ENCODE measurements at places on chromosomes 6 and 20.

- no peak for DNase-seq
Measured at GRCh38 chr6:42260972-42261371, 43.3 kb upstream of the MRPS10 start.

- DNase-seq: no peak
Measured at GRCh38 chr20:1803061-1803931, 91.9 kb upstream of the SIRPA start.

DNA sequence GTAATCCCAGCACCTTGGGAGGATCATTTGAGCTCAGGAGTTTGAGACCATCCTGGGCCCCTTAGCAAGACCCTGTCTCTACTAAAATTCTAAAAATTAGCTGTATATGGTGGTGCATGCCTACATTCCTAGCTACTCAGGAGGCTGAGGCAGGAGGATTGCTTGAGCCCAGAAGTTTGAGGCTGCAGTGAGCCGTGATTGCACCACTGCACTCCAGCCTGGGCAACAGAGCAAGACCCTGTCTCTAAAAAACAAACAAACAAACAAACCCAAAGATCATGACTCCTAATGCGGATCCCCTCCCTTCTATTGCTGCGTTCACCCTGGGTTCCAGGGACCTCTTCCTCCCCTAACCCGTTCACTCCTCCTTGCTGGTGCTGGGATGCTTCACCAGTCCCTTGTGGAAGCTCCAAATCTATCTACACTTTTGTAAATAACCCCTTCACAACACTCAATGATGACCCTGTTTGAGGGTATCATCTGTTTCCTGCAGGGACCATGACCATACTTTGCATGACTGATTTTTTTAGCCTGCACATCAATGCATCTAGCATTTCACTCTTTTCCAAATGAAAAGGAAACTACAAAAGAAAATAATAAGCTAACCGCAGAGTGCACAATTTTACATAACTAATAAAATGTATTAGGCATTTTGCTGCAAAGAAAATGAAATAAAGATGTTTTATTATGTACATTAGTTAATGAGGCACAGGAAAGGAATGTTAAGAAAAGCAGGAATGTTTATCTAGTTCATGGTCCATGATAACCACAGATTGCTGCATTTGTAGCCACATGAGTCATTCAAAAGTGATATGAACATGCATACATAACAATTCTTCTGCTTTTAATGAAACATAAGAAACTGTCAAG lies 30.5 kb upstream of the IPCEF1 start:
- no peak for DNase-seq

DNA sequence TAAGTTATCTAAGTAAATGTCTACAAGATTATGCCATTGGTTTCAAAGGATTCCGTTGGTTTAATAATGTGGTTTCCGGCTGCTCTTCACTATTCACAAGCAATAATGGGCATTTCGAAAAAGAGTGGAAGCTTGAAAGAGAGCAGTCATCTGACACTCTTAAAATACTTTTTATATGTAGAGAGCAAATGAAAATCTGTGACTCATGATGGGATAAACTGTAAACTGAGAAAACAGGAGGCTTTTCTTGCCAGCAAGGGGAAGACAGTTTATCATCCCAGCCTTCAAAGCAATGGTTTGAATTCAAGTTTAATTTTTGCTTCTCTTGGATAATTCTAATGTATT lies 145.7 kb downstream of the KHDC1L start:
- no peak for DNase-seq

GRCh38 chr20:19868441-19868840 lies 110.4 kb downstream of the RIN2 start:
- DNase-seq: no peak

- DNase-seq: no peak
Measured at GRCh38 chr6:153814136-153814535, 224.9 kb upstream of the OPRM1 start.

GRCh38 chr6:36847152-36847551 lies 7.9 kb upstream of the CPNE5 start:
- DNase-seq: no peak

DNA sequence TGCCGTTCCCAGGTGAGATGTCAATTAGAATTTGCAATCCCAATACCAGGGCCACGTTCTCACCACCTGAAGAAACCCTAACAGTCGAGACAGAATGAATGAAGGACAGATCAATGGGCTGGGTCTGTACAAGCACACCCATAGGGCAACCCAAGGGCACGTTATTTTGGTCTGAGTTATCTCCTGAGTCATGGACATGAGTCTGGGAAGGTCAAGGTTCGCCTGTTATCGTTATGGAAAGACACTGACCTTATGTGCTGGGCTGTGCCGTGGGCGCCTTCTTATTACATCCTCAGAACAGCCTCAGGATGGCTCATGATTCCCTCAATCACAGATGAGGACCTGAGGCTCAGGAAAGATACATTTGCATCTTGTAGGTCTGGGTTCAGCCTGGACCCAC lies 175.0 kb upstream of the SULF2 start:
- DNase-seq: no peak

DNA sequence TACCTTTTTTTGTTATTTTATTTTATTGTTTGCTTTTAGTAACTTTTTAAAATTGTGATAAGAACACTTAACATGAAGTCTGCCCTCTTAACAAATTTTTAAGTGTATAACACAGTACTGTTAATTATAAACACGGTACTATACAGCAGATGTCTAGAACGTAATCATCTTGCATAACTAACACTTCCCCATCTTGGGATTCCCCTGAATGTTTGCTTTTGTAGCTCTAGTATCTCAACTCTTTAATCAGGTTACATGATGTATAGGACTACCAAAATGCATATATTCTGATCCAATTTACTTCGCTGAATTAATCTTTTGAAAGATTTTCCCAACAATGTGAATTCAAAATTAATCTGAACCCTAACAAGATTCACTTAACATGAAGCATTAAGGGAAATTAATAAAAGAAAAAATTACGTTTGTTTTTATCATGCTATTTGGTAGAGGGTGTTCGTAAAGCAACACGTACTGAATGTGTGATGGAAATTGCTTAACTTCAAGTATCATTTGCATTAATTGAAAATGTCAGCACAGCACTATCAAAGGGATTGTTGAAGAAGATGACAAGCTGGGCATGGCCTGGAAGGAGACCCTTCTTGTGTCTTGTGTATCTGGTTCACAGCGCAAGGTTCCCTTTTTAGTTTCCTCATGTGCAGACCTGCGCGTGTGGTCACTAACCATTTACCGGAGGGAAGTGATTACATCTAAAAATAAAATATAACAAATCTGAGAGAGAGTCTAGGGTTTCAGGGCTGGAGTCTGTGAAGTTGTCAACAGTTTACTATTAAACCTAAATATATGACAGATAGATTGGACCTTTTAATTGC lies 15.2 kb downstream of the COL19A1 start:
- no peak for DNase-seq

DNA sequence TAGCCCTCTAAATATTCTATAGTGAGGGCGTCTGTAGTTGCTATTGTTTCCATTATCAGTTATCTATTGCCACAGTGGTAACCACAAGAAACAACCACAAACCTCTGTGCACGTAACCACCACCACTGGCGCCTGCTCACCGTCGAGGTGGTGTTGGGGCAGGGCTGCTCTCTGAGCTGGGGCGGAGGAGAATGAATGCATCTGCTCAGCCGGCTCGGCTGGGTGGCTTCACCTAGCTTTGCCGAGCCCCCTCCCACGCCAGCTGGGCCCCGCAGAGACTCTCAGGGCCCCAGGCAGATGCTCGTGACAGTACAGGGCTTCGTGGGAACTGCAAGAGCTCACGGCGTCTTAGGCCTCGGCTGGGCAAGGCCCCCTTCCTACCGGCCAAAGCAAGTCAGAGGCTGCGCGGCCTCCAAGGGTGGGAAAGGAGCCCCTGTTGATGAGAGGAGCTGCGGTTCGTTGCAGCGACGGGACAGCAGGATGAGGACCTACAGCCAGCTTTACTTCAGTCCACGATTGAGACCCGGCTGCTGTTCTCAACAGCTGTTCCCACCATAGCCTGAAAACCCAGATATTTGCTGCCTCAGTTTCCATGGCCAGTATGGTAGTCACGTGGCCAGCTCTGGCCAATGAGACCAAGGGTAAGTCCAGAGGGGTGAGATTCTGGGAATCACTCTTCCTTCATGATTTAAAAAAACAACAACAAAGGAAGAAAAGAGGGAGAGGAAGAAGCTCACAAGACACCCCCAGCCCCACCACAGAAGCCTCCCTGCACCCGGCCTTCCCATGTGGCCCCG lies 120.2 kb upstream of the AFDN start:
- DNase-seq: no peak

- DNase-seq: peak; percentile 17
Measured at GRCh38 chr20:21571841-21572690, 58.2 kb upstream of the NKX2-2 start.

GRCh38 chr6:80771941-80772340 lies 665.5 kb downstream of the BCKDHB start:
- no peak for DNase-seq

DNA sequence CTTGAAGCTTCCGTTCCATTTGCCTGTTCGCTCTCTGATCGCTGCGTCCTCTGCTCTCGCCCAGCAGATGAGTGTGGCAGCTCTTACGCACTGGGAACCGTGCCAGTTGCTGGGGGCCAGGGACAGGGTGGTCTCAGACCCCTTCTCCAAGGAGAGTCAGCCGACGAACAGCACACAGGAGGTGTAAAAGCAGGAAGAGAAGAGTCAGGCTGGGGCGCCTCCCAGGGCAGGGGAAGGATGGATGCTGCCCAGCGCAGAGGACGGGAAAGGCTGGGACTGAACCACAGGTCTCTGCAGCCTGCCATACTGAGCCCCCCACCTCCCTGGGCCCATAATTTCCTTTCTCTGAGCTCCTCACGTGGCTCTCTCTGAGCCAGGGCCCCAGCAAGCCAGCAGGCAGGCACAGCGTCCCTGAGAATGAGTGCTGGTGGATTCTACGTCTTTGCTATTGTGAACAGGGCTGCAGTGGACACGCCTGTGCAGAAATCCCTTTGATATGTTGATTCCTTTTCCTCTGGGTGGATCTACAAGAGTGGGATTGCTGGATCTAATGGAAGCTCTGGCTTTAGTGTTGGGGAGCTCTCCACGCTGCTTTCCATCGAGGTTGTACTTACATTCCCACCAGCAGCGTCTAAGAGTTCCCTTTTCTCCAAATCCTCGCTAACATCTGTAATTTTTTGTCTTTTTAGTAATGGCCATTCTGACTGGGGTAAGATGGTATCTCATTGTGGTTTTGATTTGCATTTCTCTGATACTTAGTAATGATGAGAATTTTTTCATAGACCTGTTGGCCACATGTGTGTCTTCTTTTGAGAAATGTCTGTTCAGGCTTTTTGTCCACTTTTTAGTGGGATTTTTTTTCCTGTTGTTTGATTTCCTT lies 104.1 kb downstream of the PSMB1 start:
- no peak for DNase-seq

GRCh38 chr6:34897130-34897529 lies 8.1 kb downstream of the ANKS1A start:
- DNase-seq: no peak

Data from NCI-H510A treated with DMSO at 0.1 percent for 48 hours (cell line).